ENCODE measurements at places on chromosomes 3 and 15.

- DNase-seq: peak; percentile 45
Measured at GRCh38 chr3:181711325-181712135, at the start of gene SOX2. Gene SOX2 (plus strand): TSS chr3:181711925. CDS start chr3:181712361, 436 bp downstream.

GRCh38 chr3:72891053-72891855, 3.4 kb downstream of the GXYLT2 start:
- no peak for DNase-seq

DNA sequence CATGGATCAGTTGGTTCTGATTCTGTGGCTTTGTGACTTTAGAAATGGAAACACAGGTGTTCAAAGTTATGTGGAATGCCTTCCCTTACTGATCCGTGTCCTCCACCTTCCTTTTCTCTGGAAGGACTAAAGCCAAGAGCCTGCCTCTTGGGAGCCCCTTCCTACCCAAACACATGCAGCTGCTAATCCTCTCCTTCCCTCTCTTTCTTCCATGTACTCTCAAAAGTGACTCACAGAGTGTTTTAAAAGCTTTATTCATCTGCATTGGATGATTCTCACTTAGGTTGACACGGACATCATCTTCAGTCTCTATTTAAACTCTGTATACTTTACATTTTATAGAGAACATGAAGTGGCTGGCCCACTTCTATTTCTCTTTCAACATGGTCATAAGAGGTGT, 856.5 kb upstream of the ARPP21 start:
- no peak for DNase-seq

DNA sequence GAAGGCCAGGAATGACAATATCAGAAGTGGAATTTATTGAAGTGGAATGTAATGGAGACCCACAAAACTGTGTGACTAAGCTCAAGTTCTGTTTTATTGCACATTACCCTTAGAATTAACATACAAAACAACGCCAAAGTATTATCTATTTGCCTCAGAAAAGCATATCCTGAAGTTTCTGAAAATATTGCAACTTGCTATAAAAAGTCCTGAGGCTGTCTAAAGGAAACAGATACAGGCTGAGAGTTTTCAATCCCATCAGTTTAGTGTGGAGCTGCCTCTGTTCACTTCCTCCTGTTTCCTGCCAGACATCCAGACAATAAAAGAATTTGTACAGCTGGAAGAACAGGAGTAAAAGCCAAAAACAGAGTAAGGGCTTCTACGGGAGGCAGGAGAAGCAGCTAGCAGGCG, 108.8 kb downstream of the FBN1 start:
- no peak for DNase-seq

GRCh38 chr3:112770032-112770626, 76.5 kb downstream of the CD200R1L start:
- DNase-seq: peak; percentile 57

DNA sequence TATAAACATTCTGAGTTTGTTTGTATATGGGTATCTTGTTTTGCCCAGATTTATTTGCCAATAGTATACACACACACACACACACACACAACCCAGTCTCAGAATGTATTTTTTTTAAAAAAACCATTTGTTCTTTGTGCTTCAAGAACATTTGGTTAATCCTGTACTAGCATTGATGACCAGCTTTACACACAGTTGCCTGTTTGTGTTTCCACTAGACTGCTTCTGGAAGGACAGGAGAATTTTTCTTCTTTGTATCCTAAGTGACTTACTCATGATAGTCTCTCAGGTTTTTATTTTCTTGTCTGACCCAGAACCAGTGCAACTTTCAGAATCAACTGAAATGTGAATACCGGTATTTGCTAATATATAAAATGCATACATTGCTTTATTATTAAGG, 40.5 kb downstream of the U2SURP start:
- no peak for DNase-seq

GRCh38 chr3:58160399-58160798, 50.4 kb downstream of the DNASE1L3 start:
- DNase-seq: no peak

DNA sequence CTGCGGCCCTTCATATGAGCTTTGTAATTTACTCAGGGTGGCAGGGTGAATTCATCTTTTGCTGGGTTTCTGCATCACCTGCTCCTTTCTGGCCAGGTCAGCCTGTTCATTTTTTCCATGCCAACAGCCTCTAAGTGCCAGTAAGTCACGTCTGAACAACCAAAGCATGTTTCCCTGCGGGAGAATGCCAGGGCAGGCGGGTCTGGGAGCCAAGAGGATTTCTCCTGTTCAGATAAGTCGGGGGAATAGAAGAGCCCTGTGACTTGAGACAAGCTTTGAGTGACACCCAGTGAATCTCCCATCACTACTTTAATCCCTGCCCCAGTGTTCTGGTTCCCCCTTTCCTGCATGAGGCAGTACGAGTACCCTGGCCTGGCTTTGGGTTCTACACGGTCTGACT, 153.1 kb downstream of the PGPEP1L start:
- DNase-seq: no peak

DNA sequence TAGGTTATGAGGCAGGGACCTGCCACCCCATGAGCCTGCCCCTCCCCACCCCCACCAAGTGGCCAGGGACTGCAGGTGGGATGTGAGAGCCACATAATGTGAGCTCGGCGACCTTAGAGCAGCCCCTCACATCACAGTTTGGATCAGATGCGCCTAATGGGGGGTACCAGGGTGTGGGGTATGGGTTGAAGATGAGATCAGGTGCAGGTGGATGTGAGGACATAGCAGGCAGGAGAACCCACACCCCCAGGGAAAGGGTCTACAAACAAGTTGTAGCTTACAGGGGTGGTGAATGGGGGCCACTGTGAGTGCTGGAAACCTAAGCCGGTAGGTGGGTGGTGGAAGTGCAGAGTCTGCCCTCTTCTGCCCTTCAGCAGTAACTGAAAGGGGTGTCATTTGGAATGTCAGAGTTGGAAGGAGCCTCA, 94.0 kb downstream of the CORO2B start:
- DNase-seq: no peak

DNA sequence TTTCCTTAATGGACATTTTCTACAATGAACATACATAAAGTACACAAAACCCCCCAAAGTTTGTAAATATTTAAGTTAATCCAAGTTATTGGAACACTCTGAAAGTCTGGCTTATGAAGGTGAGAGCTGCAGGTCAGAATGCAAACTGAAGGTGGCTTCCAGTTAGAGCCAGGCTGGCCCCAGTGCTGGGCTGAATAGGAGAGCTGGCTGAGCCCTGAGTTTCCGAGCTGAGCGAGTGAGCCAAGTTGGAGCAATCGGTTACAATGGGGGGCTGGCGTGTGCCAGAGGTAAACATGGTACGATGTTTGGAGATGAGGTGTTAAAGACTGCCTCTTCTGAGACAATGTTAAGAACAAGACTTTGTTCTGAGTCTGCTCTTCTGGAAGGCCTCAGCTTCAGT, 230.8 kb upstream of the MCTP2 start:
- no peak for DNase-seq

- no peak for DNase-seq
Measured at GRCh38 chr3:176789281-176789705, 408.0 kb downstream of the TBL1XR1 start.

- DNase-seq: no peak
Measured at GRCh38 chr15:50854601-50855490, 53.6 kb upstream of the AP4E1 start.

- no peak for DNase-seq
Measured at GRCh38 chr3:33044676-33045075, 52.3 kb downstream of the GLB1 start.

DNA sequence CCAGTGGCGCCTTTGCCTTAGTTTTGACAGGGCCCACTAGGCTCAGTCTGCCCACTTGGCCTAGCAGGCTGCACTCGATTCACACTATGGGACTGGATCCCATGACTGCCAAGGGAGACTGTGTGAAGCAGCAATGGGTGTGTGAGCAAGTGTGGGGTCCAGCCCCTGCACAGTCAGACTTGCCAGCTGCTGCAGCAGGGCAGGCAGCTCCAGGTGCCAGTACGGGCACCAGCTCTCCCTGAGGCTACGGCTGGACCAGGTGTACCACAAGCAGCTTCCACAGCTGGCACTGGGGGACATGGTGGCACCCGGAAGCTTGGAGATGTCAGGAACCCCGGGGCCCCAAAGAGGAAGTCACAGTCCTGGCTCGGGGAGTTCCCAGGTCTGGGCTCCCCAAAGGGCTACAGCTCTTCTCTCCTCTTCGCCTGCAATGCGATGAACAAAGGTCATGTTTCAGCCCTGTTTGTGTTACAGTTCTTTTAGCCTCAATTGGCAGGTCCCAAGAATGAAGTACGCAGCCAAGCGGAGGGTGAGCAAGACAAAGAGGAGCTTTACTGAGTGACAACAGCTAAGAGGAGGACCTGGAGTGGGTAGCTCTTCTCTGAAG, 67.1 kb downstream of the PIK3CB start:
- no peak for DNase-seq

- no peak for DNase-seq
Measured at GRCh38 chr3:74883222-74883621, 268.8 kb upstream of the CNTN3 start.

DNA sequence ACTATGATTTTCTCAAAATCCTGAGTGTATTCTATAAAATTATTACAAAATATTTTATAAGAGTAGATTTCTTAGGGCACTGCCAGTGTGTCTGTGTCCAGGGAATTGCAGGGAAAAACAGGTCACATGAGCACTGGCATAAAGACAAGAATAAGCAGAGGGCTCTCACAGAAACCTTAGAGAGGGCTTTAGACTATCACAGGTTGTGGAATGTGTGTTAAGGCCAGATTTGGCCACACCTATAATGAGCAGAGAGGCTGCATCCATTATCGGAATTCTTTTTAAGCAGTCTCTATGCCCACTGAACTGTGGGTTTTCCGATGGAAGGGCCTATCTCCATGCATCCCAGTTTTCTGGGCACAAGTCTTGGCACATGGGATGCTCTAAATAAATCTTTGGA, 90.2 kb downstream of the RTP4 start:
- DNase-seq: no peak

DNA sequence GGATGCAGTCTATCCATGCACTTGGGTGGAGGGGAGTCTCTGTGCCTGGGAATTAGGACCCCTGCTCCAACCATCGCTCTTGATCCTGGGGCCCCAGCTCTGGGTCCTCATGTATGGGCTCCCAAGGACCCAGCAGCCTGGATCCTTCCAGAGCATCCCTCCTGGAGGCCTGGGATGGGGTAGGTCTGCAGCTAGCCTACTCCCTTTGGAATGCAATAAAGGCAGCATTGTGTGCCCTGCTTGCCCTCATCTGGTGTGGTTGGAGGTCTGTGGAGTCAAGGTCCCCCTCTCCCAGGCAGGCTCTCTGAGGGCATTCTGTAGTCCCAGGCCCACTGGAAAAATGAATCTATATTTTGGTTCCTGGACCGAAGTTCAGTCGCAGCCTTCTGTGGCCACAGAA, 15.0 kb upstream of the SLC28A1 start:
- DNase-seq: no peak

GRCh38 chr3:139634111-139634635, 43.6 kb downstream of the NMNAT3 start:
- no peak for DNase-seq

- DNase-seq: no peak
Measured at GRCh38 chr3:11339541-11339940, 67.3 kb downstream of the ATG7 start.

GRCh38 chr3:195187609-195188425, 83.1 kb downstream of the XXYLT1 start:
- DNase-seq: no peak

- DNase-seq: no peak
Measured at GRCh38 chr3:119630128-119630879, 30.1 kb downstream of the POPDC2 start.

DNA sequence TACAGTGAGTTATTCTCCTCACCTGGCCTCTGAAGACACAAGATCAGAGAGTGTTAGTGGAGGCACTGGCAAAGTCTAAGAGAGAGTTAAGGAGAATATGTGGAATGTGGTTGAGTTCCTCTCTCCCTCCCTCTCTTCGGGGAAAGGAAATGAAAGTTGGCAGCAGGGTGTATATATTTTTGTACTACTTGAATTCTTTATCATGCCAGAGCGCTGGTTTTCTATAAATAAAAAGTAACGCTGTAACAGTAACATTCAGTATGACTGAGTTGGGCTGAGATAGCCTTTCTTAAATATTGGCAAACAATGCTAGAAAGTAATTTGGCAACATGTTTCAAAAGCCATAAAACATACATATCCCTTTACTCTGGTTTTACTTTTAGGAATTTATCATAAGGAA, 77.5 kb upstream of the TNFAIP8L3 start:
- DNase-seq: no peak

- DNase-seq: no peak
Measured at GRCh38 chr15:52113235-52113634, 660 bp upstream of the BCL2L10 start.
